ENCODE measurements at places on chromosomes 4 and X. TPM values are rescaled to one million over a fixed set of nuclear protein-coding genes. Genes with fewer than 3 reads are reported as not detected.

The TBC1D1 gene
- 66.3 TPM for total RNA-seq

The UGT2B7 gene
- 0.36 TPM for total RNA-seq

The SPANXD gene
- total RNA-seq: not detected

The OPHN1 gene
- total RNA-seq: 10.1 TPM

The L1CAM gene
- total RNA-seq: 47.4 TPM

The CACNA1F gene
- total RNA-seq: not detected

The SCD5 gene
- 68.0 TPM for total RNA-seq

The PASD1 gene
- total RNA-seq: not detected

The RAB41 gene
- not detected for total RNA-seq

The DRD5 gene
- not detected for total RNA-seq

The KIT gene
- total RNA-seq: 3.3 TPM
